NCI-H446 (cell line): ENCODE measurements at places on chromosomes 6 and 20.

GRCh38 chr6:13101985-13102384 lies 226.4 kb downstream of the TBC1D7 start:
- DNase-seq = no peak

DNA sequence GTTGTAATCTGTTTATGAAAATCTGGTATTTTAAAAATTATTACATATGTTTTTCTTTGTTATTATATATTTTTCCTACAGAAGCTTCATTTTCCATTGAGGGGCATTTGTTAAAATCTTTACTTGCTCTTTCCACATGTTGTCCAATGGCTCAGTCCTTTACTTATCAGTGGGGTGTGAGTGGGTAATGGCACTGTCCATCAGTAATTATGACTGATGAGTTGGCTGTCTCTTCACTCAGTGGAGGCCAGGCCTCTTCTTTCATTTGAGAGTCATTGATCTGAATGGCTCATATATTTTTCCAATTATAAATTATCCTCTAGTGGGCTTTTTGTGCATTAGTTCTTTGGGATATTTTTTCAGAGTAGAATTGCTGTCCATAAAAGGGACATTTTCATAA lies 45.7 kb downstream of the FARS2 start:
- no peak for DNase-seq

- no peak for DNase-seq
Measured at GRCh38 chr6:36703982-36704381, 6.4 kb downstream of the RAB44 start.

DNA sequence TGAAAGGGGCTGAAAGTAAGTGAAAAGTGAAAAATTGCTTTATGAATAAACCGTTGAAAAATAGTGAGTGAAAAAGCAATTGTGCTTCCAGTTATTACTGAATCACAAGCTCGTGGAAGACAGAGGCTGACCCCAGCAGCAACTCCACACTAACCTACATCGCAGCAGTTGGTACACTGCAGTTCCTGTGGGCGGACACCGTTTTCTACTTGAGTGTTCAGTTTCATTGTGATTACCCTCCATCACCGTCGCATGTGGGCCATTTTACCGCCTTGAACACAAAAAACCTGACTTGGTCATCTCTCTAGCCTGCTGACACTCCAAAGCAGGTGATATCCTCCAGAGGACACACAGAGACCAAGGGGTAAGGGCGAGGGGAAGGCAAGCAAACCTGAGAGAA lies 28.4 kb downstream of the PRDM1 start:
- no peak for DNase-seq

DNA sequence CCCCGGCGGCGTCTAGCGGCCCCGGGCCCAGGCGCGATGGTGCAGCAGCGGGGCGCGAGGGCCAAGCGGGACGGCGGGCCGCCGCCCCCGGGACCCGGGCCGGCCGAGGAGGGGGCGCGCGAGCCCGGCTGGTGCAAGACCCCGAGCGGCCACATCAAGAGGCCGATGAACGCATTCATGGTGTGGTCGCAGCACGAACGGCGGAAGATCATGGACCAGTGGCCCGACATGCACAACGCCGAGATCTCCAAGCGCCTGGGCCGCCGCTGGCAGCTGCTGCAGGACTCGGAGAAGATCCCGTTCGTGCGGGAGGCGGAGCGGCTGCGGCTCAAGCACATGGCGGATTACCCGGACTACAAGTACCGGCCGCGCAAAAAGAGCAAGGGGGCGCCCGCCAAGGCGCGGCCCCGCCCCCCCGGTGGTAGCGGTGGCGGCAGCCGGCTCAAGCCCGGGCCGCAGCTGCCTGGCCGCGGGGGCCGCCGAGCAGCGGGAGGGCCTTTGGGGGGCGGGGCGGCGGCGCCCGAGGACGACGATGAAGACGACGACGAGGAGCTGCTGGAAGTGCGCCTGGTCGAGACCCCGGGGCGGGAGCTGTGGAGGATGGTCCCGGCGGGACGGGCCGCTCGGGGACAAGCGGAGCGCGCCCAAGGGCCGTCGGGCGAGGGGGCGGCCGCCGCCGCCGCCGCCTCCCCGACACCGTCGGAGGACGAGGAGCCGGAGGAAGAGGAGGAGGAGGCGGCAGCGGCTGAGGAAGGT lies 715 bp downstream of the SOX12 start:
- peak; percentile 67 for DNase-seq

- no peak for DNase-seq
Measured at GRCh38 chr6:7255918-7256317, 57.1 kb downstream of the SSR1 start.

DNA sequence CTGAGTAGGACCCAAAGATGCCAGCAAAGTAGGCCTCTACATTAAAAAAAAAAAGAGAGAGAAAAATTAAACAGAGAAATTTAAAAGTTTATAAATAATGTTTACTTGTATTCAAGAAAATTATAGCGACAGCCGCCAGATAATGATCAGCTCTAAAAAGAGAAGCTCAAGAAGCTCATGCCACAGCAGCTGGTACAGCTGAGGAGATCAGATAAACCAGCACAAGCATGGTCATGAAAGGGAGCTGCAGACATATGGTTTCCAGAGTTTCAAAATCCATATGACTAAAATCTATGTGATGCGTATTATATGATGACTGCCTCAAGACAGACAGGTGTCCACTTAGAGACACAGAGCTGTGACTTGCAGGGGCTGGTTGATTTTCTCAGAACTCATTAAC lies 13.6 kb upstream of the HLA-C start:
- DNase-seq = no peak

- DNase-seq = no peak
Measured at GRCh38 chr6:155687645-155688044, 232.0 kb upstream of the NOX3 start.

- DNase-seq = no peak
Measured at GRCh38 chr20:11261533-11262000, 587.8 kb upstream of the JAG1 start.

- peak; percentile 28 for DNase-seq
Measured at GRCh38 chr6:17656092-17656491, 50.6 kb downstream of the NUP153 start.

GRCh38 chr20:24790746-24791283 lies 158.3 kb upstream of the CST7 start:
- no peak for DNase-seq

DNA sequence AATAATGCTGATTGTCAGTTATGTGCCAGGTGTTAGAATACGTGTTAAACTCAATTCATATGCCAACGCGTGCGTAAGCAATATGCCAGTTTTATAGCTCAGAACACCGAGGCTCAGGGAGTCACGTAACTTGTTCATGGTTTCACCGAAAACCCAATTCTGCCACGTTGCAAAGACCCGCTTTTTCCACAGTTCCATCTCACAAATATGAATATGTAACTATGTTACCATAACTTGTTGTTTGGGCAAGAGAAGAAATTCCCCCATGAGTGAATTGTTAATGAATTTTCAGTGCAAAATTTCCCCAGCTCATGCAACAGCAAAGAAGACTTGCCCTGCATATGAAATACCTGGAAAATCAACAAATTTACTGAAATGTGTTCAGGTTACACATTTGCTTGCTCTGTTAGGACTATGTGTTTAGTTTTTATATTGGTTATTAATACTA lies 30.1 kb downstream of the SF3B5 start:
- DNase-seq = no peak

- no peak for DNase-seq
Measured at GRCh38 chr6:3138341-3138740, 19.0 kb downstream of the TUBB2A start.

DNA sequence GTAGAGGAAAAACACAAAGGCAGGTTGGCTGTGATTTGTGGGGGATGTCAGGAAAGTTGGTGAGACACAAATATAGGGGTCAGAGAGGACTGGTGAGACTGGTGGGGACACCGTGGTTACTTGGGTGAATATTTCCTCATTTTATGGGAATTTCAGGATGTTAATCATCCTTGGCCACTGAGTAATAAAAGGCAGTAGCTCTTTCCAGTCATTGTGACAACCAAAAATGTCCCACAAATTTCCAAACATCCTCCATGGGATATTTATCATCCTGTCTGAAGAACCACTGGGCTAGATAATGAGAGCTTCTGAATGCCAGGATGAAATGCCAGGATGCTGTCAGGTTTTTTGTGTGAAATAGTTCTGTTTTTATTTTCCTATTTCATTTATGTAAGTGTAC lies 374.1 kb downstream of the CD109 start:
- DNase-seq = no peak

- DNase-seq = peak; percentile 85
Measured at GRCh38 chr6:134822920-134823709, 126.8 kb downstream of the ALDH8A1 start.

DNA sequence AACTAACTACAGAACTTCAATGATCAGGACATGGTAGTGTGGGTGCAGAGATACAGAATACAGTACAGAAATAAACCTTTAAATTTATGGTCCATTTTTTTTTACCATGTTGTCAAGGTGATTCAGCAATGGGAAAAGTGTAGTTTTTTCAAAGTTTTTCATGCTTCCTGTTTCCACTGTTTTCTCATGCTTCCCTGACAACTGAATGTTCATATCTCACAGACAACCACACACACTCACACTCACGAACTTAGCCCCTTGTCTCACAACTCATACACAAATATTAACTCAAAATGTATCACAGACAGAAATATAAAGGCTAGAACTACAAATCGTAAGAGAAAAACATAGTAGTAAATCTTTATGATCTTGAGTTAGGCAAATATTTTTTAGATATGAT lies 232.6 kb upstream of the CDYL start:
- no peak for DNase-seq

GRCh38 chr6:119620846-119621555 lies 271.4 kb upstream of the MAN1A1 start:
- DNase-seq = no peak

DNA sequence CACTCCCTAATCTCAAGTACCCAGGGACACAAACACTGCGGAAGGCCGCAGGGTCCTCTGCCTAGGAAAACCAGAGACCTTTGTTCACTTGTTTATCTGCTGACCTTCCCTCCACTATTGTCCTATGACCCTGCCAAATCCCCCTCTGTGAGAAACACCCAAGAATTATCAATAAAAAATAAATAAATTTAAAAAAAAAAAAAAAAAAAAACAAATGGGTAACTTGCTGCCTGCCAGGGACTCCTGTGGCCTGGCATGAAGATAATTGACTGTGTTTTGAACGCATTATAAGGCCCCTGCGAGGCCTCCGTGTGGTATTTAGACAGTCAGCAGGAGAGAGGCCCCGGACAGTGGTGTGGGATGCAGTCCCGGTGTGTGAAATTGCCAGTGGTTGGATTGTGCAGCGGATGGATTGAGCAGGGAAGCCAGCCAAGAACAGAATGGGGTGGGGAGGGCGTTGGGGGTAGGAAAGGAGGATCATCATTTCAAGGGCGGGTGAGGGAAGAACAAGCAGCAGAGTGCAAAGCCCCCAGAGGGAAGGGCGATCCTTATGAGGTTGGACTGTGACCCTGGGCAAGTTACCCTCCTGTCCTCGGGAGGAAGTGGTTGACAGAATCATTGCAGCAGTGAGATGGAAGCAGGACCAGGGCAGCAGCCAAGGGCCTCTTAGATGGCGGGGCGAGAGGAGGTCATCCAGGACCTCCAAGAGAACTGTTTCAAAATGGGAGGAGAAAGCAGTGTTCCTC lies 43.3 kb downstream of the PPARD start:
- no peak for DNase-seq

DNA sequence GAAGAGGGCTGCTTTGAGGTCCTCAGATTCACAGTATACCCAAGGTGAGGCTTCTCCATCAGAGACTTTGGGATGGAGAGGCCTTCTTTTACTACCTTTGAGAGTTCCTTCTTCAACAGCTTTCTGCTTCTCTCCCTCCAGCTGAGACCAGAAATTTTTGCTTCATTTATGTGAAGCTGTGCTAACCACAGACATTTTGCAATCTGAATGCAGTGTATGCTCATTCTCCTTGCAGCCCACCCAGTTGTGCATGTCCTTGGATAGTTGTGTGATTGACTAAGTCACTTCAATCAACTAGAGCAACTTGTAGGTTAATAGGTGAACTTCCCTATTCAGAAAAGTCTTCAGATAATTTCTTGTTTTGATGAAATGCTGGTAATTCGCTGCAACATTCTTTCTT lies 20.1 kb downstream of the DCBLD1 start:
- no peak for DNase-seq

DNA sequence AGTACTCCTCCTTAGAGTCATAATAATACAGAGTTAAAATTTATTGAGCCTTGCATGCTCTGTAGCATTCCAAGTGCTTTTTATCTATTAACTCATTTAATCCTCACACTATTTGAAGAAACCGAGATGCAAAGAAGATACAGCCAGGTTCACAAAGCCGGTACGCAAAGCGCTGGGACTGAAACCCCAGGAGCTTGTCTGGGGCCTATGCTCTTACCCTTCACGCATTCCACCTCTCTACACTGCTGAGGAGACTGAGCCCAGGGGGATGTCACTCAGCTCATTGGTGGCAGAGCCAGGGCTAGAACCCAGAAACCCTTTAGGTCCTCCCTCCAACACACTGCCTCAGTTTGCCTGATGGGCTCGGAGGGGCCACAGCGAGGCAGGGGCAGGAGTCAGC lies 19.7 kb upstream of the MRPS18A start:
- no peak for DNase-seq

GRCh38 chr6:170006071-170006899 lies 254.9 kb downstream of the ERMARD start:
- no peak for DNase-seq

DNA sequence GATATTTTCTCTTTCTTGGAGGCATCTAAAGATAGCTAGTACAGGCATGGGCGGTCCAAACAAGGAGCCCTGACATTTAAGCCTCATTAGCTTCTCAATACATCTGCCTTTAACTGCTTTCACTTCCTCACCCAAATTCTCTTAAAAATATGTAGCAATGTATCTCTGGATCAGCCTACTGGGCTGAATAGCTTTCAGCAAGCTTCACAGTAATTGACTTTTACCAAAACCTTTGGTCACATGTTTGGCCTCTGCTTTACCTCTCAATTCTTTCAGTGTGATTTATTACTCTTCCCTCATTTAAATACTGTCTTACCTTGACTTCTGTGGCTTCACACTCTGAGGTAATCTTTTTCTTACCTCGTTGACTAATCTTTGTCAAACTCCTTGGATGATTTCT lies 1618.1 kb downstream of the GRIK2 start:
- no peak for DNase-seq

- DNase-seq = no peak
Measured at GRCh38 chr6:247351-247750, 44.9 kb upstream of the DUSP22 start.

DNA sequence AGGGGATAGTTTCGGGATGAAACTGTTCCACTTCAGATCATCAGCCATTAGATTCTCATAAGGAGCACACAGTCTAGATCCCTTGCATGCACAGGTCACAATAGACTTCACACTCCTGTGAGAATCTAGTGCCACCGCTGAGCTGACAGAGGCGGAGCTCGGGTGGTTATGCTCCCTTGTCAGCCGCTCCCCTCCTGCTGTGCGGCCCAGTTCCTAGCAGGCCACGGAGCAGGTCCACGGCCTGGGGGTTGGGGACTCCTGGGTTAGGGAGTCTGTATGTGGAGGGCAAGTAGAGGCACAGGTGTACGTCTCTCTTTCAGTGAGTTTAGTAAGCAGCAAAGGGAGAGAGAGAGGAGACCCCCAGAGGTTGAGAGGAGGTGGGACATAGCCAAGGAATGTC lies 30.5 kb upstream of the MDFI start:
- no peak for DNase-seq

DNA sequence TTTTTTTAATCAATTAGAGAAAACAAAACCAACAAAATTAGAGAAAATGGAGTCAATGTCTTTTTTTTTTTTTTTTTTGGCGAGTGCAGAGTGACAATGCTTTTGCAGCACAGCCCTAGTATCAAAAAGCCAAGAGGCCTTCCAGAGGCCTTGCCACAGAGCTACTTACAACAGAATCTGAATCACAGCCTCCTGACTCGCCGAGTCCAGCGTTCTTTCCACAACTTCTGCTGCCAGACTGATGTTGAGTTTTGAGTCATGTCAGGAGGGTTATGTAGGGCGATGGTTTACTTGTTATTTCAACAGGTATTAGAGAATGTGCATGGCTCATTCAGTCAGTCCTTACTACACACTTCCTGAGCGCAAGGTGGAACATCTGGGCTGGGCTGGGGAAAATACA lies 88.6 kb downstream of the FNDC1 start:
- no peak for DNase-seq
